ENCODE measurements at places on chromosomes 7 and 10.

DNA sequence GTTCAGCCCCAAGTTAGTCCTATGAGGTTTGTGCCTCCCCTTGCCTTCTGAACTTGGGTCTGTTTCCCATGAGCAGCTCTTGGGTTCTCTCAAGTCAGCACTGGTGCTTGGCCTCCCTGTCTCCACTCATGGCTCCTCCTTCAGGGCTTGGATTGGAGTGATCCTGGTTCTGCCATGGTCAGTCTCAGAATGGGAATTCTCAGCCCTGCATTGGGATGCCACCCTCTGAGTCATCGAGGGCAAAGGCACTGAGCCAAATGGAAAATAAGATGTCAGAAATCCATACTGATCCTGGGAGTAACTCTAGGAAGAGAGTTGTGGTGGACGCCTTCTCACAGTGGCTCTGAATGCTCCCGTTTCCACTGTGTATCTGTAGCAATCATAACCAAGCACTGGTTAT, 233.4 kb upstream of the HABP2 start:
- DNase-seq = no peak

GRCh38 chr7:42915356-42915755, 3.5 kb upstream of the C7orf25 start:
- no peak for DNase-seq

GRCh38 chr7:75854233-75854632, 24.6 kb upstream of the RHBDD2 start:
- DNase-seq = no peak

DNA sequence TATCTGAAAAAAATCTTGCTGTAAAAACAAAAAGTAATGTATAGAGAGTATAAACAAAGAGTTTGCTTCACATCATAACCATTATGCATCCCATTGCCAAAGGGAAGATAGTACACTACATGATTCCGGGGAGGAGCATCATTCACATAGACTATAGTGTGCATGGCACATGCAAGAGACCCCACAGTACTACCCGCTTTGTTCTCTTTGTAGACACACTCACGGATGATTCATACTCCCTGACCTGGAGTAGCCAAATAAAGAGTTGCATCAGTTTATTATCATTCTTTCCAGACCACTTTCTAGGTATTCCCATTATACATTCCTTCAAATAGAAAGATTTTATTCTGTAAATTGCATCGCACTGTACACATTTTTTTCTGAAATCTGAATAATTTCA, 356.9 kb downstream of the PCDH15 start:
- DNase-seq = no peak

- DNase-seq = no peak
These were observed 4.2 kb downstream of the VSTM2A start for GRCh38 chr7:54546081-54546985.

DNA sequence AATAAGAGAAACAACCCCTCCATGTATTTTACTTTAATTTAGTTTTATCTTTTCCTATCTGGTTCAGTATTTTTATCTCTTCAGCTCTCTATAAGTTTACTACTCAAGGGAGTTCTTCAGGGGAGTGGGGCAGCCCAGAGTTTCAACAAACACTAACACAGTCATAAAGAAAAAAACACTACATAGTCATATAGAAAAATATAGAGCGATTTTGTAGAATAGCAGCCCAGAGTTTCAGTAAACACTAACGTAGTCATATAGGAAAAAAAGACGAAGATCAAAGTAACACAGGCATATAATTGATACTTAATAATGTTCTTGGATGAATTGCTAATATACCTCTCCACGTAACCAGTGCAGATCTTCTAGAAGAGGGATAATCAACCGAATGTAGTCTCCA, 54.7 kb downstream of the PON1 start:
- no peak for DNase-seq

All from stimulated activated CD4-positive, alpha-beta T cell treated with anti-CD3 and anti-CD28 coated beads, Interleukin-12 subunit alpha, Interleukin-12 subunit beta, amount 100 ng/mL, for 4 hours (primary cell).